ENCODE measurements at places on chromosomes 6 and 20. TPM values are rescaled to one million over a fixed set of nuclear protein-coding genes. Genes with fewer than 3 reads are reported as not detected.

GLP1R gene
- not detected for total RNA-seq

BTN1A1 gene
- not detected for total RNA-seq

MUCL3 gene
- not detected for total RNA-seq

MOG gene
- not detected for total RNA-seq

COL9A1 gene
- 0.34 TPM for total RNA-seq

CCN6 gene
- not detected for total RNA-seq

SALL4 gene
- total RNA-seq, result 0.86 TPM

SNAP25 gene
- 0.80 TPM for total RNA-seq

VSX1 gene
- not detected for total RNA-seq

DZANK1 gene
- total RNA-seq, result 1.4 TPM

MAFB gene
- total RNA-seq, result 0.97 TPM

KCNB1 gene
- total RNA-seq, result not detected

HACE1 gene
- 14.6 TPM for total RNA-seq

C4B gene
- total RNA-seq, result 0.30 TPM

ZNF341 gene
- total RNA-seq, result 0.68 TPM

EPPIN gene
- not detected for total RNA-seq

MCCD1 gene
- not detected for total RNA-seq

HLA-DMA gene
- total RNA-seq, result 0.11 TPM

Data from Daoy (cell line).